ENCODE measurements at places on chromosomes 7 and 10. TPM values are rescaled to one million over a fixed set of nuclear protein-coding genes. Genes with fewer than 3 reads are reported as not detected.

DNA sequence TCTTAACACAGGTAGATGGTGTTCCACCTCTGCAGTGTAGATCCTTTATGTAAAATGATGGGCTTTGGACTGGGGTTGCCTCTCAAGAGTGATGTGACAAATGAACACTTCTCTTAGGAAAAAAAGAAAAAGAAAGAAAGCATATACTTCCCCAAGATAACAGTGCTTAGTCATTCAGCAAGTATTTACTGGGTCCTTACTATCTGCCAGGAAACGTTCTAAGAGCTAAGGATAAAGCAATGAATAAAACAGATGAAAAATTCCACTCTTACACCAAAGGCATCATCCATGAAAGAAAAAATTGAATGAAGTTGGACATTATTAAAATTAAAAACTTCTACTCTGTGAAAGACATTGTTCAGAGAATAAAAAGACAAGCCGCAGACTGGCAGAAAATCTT lies 177.3 kb downstream of the C7orf25 start:
- no peak for DNase-seq
- no peak overlapping the region for H3K4me3 ChIP-seq
- no peaks in the 10 kb centered on the region for H3K27me3 ChIP-seq
- H3K36me3 ChIP-seq, result no peaks in the 10 kb centered on the region
- no peaks in the 10 kb centered on the region for H3K4me1 ChIP-seq
- H3K27ac ChIP-seq, result no peak overlapping the region

GRCh38 chr7:43018446-43018845 lies 86.3 kb downstream of the MRPL32 start:
- no peaks in the 10 kb centered on the region for H3K36me3 ChIP-seq
- H3K27ac ChIP-seq, result no peak overlapping the region
- no peak for DNase-seq
- no peaks in the 10 kb centered on the region for H3K27me3 ChIP-seq
- H3K4me1 ChIP-seq, result no peaks in the 10 kb centered on the region

DNA sequence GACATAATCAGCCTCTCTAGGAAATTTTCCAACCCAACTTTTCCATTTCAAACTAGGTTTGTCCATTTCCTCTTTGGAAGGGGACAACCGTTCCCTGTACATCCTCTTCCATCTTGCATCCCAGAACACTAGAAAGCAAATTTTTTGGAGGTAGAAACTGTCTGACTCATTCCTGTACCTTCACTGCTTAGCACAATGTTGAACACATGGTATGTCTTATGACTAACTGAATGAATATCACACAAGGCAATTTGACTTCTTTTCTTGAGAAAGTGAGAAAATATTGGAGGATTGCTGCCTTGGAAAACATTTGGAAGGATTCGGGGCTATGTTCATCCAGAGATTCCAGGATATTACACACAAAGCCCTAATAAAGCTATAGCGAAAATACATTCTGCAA lies 289.1 kb downstream of the FGFR2 start:
- H3K4me3 ChIP-seq, result no peak overlapping the region
- H3K36me3 ChIP-seq, result no peaks in the 10 kb centered on the region
- H3K27ac ChIP-seq, result no peak overlapping the region
- H3K4me1 ChIP-seq, result no peaks in the 10 kb centered on the region

AMPH gene
- 12.5 TPM for polyA plus RNA-seq

GRCh38 chr7:6340241-6340640 lies 67.8 kb upstream of the CYTH3 start:
- no peaks in the 10 kb centered on the region for H3K4me1 ChIP-seq
- no peaks in the 10 kb centered on the region for H3K27me3 ChIP-seq
- H3K4me3 ChIP-seq, result no peak overlapping the region
- H3K36me3 ChIP-seq, result no peaks in the 10 kb centered on the region
- no peak overlapping the region for H3K27ac ChIP-seq

DNA sequence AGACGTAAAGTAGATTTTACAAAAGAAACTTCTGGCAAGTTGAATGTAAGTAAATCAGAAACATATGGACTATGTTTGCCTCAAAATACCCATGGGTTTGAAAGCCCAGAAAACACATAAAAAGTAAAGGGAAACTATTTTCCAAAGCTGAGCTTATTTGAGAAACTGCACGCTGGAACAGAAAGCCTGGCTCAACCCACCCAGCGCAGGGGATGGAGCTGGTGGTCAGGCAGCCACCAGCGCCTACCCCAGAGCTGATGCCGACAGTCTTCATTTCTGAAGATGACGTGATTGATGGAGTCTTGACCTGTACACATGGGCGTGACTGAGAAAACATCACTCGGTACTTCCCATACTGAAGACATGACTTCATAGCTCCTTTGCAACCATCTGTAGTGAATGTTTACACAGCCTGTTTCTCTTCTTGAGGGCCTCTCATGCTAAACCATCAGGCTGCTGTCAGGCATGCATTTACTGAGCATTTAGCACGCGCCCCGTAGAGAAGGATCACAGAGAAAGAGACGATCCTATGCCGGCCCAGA lies 232.6 kb upstream of the AUTS2 start:
- no peaks in the 10 kb centered on the region for H3K36me3 ChIP-seq
- no peak overlapping the region for H3K4me3 ChIP-seq
- peak; percentile 41 for DNase-seq
- no peaks in the 10 kb centered on the region for H3K27me3 ChIP-seq
- H3K4me1 ChIP-seq, result no peaks in the 10 kb centered on the region

CNTNAP2 gene
- 35.4 TPM for polyA plus RNA-seq

DNA sequence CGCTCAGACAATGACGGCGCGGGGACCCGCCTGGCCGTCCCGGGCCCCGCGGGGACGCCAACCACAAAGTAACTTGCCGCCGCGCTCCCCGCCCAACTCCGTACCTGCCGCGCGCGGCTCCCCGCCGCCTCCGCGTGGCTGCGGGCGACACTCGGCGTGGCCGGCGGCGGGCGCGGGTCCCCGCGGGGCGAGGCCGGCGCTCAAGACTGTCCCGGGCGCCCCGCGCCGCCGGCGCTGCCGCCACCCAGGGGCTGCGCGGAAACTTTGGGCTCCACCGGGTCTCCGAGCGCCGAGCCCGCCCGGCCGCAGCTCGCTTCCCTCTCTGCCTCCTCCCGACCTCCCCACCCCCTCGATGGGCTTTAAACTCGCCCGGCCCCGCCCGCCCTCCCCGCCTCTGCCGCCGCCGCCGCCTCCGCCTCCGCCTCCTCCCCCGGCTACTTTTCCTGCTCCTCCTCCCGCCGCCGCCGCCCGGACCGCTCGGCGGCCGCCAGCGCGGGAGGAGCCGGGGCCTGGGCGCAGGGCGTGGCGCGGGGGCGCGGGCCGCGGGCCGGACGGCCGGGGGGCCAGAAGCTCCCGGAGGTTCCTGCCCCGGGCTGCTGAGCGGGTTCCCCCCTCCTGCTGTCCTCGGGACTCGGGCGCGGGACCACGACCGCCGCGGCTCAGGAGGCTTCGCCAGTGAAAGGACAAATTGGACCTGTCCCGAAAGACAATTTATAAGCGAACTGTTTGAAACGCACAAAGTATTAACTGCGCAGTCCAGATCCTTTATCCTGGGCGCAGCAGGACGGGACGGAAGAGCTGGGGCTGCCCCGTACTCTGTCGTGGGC lies 10.6 kb upstream of the GRB10 start:
- peaks cover 26% of the 10 kb centered on the region for H3K4me1 ChIP-seq
- peak; percentile 79 for DNase-seq
- H3K4me3 ChIP-seq, result peak overlapping the region; percentile 65
- H3K27ac ChIP-seq, result peak overlapping the region; percentile 76
- no peaks in the 10 kb centered on the region for H3K36me3 ChIP-seq

- H3K27me3 ChIP-seq, result no peaks in the 10 kb centered on the region
- H3K4me1 ChIP-seq, result no peaks in the 10 kb centered on the region
- no peak overlapping the region for H3K4me3 ChIP-seq
- no peak overlapping the region for H3K27ac ChIP-seq
- no peak for DNase-seq
- H3K36me3 ChIP-seq, result no peaks in the 10 kb centered on the region
These were observed 671.1 kb upstream of the CELF2 start for GRCh38 chr10:10346390-10347150.

All from left lung (tissue), 14 donors.